Fibroblast of pulmonary artery (primary cell): ENCODE measurements at places on chromosomes 5 and 9.

GRCh38 chr5:148776780-148777179 lies 49.6 kb upstream of the ADRB2 start:
- DNase-seq = peak; percentile 51

DNA sequence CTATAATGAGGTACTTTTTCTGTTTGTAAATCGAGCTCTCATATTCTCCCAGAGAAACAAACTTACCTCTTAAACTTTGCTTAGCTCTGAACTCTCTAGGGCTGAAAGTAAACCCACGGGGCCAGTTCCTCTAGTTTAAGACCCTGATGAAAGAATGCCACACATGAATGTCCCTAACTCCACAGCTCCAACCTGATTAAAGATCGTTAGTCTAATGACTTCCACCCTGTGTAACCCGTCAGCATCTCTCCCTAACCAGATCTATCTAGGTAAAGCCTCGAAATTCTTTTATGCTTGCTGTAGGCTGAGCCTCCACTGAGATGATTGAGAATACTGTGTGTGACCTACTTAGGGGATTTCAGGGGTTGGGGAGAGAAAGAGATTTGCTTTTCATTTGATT lies 27.0 kb downstream of the ADRA1B start:
- DNase-seq = no peak

- DNase-seq = peak; percentile 22
These were observed 1.2 kb upstream of the PURA start for GRCh38 chr5:140112685-140113179.

DNA sequence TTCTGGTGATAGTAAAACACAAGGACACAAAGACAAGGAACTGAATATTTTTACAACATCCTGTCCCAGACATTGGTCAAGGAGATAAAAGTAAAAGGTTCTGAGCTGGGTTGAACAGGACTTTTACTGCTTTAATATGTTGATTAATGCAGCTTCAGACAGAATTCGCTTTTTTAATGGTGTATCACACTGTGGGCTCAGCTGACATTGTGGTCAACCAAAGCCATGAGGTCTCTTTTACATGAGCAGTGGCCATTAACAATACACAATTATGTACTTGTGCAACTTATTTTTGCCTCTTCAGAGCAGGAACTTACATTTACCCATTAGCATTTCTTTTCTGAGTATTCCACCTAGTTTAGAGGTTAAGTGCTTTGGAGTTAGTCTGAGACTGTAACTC lies 22.8 kb upstream of the ERBIN start:
- DNase-seq = no peak

DNA sequence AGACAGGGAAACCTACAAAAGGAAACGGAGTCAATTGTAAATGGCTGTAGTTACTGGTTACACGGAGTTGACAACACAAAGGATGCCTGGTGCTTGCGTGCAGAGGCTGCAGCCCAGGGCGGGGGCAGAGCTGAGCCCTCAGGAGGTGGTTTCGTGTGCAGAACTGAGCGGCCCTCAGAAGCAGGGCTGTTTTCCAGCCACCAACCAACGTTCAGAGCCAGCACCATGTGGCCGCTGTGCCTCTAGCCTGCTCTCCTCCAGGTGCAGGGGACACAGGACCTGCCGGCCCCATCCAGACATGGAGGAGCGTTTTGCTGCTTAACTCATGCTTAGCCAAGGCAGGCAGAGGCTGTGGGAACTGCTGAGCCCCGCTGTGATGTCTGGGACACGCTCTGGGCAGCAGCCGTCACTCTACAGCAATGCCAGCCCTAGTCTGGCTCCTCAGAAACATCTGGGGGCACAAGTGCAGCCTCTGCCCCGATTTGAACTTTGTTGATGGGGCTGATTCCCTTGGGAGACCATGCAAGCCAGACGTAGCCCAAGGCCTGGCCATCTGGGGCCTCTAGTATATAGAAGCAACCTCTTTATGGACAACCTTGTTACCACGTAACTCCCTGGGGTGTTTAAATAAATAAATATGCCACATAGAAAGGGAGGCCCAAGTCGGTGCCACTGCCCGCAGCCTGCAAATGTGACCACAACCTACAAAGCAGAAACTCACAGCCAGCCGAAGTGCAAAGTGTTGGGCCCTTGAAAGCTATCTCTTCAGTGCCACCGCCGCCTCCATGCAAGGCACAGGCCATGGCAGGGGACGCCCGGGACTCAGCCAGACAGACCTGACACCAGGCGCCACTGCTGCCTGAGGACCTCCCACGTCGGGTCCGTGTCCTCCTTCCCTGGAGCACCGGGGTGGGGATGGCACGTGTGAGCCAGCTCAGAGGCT lies 42.1 kb downstream of the NKD2 start:
- DNase-seq = no peak

DNA sequence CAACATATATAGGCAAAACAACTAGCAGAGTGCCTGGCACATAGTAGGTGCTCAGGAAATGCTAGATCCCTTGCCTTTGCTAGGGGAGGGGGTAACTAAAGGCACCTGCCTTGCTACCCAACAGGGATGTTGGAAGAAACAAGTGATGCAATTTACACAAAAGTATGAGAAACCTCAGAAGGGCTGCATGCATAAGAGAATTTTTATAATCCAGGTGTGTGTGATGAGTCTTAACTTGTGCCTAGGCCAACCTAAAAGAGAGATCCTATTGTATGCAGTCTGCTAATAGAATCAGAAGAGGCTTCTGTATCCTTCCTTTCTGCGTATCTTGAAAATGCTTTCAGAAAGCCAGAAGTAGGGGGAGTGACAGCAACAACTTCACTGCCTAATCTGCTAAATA lies 135.9 kb downstream of the SLIT3 start:
- DNase-seq = no peak

GRCh38 chr9:124658165-124659017 lies 112.7 kb downstream of the NR6A1 start:
- peak; percentile 97 for DNase-seq

GRCh38 chr5:52895572-52896413 lies 93.4 kb upstream of the ITGA2 start:
- peak; percentile 24 for DNase-seq

- DNase-seq = no peak
These were observed 70.5 kb downstream of the ST8SIA4 start for GRCh38 chr5:100832252-100833230.

DNA sequence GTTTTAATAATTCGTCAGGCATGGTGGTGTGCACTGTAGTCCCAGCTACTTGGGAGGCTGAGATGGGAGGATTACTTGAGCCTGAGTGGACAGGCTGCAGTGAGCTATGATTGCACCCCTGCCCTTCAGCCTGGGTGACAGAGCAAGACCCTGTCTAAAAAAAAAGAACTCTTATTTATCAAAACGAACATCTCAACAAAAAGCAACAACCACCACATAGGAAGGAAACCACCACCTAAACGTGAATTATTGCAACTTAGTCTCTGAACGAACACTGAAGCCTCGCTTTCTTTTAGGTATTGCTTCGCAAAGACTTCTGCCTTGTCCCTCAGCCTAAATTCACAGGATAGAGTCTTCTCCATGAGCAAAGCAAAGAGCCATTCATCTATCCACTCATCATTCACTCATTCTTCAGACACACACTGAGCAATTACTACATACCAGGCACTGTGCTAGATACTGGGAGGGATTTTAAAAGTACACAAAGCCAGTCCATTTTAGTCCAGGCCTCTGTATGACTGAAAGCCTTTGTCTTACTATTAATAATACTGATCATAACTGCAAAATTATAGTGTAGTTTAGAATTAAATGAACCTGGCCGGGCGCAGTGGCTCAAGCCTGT lies 57.4 kb downstream of the THBS4 start:
- no peak for DNase-seq

DNA sequence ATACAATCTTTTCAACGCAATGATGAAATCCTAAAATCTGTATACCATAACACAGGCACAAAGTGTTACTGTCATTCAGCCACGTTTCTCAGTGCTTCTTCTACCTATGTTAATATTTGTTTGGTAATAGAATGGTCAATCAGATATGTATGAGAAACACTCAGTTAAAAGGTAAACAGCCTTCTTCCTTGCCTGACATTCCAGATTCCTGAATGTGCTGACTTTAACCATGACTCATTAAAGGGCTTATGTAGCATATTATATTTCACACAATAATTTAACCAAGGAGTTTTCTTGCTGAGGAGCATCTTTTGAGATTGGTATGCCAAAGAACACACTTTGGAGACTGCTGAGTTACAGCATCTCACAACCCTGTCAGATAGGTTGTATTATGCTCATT lies 187.6 kb downstream of the CETN3 start:
- DNase-seq = peak; percentile 20

- DNase-seq = no peak
These were observed 15.0 kb upstream of the VAV2 start for GRCh38 chr9:134007150-134007549.

- peak; percentile 77 for DNase-seq
These were observed 98.2 kb downstream of the CAMSAP1 start for GRCh38 chr9:135809166-135809565.

GRCh38 chr9:76162086-76162730 lies 232.0 kb downstream of the RFK start:
- DNase-seq = no peak

DNA sequence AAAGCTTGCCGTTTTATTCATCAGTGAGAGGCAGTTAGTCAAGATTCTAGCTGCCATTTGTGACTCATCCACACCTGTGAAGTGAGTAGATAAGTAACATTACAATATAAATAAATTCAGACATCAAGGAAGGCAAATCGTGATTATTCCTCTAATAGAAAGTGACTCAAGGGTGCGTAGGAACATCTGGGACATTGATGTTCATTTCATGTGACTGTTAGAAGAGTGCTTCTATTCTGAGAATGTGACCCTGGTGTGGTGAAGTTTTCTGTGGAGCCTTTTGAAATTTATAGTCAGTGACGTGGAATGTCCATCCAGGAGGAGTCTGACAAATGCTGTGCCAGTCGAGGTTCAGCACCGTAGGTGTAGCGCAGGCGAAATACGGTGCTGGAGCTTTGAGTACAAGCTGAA lies 48.4 kb upstream of the FAM240B start:
- DNase-seq = no peak

DNA sequence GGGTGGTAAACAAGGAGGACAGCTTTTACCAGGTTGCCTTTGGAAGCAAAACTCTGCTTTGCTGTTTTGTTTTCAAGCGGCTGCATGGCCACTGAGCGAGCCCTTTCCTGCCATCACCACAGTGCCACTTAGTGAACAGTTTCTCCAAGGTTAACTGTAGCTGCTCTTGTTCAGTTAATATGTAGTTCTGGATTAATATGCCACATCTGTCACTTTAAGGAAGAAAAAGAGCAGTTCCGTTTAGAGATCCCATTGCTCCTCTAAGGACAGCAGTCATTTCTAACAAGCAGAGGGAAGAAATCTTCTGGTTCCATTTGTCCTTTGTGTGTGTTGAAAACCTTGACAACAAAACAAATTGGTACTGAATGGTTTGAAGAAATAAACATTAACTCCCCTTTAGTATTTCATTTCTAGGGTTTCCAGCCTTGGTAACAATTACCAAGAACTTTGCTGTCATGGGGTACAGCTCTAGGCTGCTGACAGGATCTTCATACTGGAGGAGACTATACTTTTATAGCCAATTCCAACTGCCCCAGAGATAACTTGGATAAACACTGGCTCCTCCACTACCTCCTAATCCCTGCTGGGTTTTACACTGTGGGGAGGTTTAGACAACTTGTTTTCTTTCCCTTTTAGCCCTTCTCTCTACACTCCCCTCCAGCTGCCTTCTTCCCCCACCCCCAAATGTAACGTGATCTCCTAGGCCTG lies 10.3 kb upstream of the ABL1 start:
- DNase-seq = peak; percentile 67

DNA sequence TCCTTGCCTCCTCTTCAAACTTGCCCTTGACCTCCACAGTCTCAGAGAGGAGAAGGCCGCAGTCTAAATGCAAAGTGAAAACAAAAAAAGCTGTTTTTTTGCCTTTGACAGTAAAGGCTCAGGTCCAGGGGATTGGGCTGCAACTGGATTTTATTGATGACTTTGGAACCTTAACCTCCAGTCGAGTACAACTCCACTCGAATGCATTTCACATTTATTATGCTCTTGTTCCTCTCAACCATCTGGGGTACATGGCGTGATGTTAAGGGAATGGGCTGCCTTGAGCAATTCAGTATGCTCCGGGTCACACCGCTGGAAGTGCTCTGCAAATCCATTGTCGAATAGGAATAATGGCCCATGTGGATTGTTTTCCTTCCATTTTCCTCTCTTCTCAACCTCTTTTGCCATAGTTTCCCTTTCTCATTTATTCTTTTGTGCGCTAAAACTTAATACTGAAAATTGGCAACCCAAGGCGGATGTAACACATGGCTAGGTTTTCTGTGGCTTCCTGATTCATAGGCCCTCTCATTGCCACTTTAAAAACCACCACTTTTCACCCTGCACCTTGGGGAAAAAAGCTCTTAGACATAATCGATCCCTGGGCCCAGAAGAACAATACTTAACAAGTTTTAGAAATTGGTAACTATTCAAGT lies 34.3 kb downstream of the ITK start:
- DNase-seq = no peak

DNA sequence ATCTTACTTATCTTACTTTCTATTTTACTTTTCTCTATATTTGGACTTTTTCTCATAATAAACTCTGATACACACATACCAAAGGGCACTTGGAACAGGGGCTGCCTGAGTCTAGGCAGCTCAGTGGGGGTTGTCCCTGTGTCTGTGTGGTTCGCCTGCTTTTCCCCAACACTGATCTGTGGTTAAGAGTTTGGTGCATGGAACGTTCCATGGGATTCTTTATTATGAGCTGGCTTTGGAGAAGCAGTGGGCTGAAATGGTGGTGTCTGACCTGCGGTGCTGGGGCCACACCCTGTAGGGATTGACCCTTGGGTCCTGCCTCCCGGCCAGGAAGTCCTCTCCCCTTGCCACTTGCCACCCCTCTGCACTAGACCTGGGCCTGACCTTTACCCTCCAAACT lies 47.4 kb downstream of the ANKRD33B start:
- DNase-seq = no peak

- peak; percentile 87 for DNase-seq
These were observed 175.1 kb upstream of the OTULINL start for GRCh38 chr5:14406554-14406849.

DNA sequence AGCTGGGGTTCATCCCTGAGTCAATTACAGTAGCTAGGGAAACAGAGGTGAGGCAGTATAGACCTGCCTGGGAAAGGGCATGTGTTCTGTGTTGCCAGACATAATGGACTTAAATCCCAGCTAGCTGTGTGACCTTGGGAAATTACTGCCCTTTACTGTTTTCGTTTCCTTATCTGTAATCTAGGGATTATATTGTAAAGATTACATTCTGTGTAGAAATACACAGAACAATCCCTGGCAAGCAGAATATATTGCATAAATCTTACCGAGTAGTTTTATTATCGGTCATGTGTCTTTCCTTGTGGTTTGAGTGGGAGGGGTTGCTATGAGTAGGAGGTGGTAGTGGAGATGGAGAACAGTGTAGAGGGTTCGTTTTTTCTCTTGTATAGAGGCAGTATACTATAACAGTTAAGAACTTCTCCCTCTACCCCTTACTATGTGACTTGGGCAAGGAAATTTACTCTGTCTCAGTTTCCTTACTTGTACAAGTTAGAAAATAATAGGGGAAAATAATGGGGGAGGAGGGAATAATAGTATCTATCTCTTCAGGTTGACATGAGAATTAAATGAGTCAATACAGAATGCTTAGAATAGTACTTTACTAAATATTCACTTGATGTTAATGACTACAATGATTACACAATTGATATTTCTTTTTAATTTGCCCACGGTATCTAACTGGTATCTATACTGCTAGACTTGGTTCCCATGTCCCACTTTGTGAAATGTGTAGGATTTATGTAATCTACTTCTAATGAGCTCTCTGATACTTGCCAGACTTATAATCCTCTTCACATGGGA lies 7.1 kb upstream of the DMXL1 start:
- peak; percentile 82 for DNase-seq
